Stimulated activated CD8-positive, alpha-beta memory T cell treated with anti-CD3 and anti-CD28 coated beads, Interleukin-4, amount 100 ng/mL, for 48 hours (primary cell): ENCODE measurements at places on chromosomes 1 and 21.
A peak's percentile ranks its signal among the peaks of the same experiment; 100 is the strongest.

- no peak for DNase-seq
Measured at GRCh38 chr21:45022736-45023135, 51.6 kb upstream of the ADARB1 start.

DNA sequence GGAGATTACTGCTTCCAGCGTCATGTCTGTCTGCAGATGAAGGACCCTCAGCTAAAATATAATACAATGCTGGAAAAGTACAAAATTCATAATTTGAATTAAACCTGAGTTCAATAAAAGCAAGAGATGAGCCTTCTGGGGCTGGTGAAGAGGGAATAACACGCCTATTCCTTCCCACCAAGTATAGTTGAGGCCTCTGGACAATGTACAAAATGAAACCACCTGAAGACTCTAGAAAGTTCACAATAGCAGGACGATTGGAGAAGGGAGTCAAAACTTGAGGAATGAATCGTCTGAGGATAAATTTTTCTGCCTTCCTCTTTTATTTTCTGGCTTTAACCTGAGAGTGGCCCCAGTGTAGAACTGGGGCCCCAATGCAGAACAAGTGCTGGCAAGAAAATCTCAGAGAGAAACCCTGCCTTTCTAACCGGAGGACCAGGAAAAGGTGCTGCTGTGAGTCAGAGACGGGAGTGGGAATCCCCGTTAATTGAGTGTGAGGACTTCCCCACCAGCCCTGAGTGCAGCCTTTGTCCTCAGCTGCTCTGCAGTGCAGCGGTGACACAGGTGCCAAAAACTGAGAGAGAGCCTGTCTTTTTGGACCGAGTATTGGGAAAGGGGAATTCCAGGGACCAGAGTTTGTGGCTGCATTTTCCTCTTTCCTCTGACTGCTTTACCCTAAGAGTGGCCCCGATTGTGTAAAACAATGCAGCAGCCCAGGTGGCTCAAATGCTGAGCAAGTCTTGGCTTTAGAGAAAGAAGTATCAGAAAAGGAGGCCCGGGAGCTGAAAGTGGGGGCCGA is 264.9 kb downstream of the DYRK1A start:
- DNase-seq = no peak

DNA sequence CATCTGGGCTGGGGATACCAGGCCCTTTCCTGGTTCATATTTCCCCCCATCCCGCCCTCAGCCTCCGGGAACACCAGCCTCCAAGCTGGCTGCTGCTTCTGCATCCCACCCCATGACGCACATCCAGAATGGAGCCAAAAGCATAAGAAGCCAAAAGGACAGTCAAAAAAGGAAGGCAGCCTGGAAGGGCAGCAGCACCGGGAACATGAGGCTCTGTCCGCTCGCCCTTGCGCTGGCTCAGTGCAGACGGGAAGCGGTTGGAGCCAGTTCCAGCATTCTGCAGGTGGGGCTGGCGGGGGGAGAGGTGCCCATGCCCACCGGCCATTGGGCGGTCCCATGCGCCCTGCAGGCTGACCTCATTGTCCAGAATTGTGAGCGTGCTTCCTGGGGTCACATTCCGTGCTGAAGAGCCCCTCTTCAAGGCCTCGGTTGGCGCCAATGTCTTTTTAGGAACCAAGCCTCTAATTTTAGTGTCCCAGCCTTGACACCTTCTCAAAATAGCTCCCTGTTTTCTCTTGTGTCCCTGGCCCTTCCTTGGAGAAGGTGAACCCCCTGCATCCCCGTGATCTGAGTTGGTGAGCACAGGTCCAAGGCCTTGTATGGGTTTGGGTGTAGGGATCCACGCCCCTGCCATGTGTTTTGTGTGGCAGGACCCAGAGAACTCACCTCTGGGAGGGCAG is 28.4 kb upstream of the NPPB start:
- no peak for DNase-seq

GRCh38 chr1:89598450-89599331 is 34.2 kb upstream of the LRRC8C start:
- DNase-seq = no peak

DNA sequence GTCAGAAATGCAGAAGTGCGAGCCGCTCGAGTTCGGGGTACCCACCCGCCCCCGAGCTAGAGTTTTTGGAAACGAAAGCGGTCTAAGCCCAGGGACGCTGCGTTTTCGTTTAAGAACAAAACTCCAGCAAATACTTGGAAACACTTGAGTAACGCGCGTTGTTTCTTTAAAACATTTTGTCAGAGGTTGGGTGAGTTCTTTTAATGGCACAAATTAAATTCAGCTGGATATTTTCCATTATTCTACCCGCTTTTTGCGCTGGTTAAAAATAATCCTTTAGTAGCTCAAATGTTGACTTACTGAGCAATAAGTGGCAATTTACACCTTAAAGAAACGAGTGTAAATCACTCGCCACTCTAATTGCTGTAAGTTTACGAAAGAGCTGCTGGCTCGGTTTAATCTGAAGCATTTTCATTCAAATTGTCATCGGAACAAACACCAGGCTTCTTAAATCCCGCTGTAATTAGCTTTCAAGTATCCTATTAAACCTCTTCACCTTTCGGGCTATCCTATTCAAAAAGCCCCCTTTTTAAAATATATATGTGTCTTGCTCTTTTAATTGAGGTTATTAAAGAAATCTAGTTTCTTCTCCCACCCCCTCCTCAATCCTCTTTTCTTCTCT is 1.5 kb downstream of the LHX8 start:
- DNase-seq = no peak

- peak; percentile 32 for DNase-seq
Measured at GRCh38 chr21:37071561-37072273, 1.2 kb downstream of the PIGP start.

DNA sequence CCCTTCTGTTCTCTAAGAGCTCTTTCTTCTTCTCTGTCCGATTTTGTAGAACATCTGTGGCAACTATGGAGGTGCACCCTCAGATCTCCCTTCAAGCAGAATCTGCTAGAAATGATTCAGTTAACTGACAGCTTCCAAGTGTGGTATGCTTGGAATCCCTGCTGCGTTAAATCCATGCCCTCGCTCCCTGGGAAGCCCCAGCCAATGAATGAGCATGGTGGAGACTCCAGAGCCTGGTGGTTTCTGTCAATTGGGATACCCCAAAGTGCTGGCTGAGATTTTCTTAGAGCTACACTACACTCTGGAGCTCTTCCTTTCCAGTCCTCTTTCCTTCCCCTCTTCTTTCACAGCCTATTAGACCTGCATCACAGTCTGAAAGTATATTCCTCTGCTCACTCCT is 116.3 kb upstream of the C1orf21 start:
- no peak for DNase-seq

- DNase-seq = no peak
Measured at GRCh38 chr1:208924928-208925327, 658.6 kb upstream of the CAMK1G start.

- no peak for DNase-seq
Measured at GRCh38 chr1:160883581-160884513, 1.1 kb downstream of the ITLN1 start.

DNA sequence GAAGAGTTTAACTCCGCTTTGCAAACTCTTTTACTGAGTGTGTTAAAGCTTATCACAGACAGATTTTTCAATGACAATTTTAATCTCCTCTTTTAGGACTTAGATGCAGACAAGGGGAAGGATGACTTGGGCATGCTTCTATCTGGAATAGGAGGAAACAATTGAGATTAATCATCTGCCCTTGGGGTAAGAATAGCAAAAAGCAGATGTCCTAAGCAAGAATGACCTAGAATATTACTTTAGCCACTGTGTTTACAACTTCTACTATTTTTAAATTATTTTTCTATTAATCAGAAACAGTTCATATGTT is 569.0 kb upstream of the ADGRL2 start:
- DNase-seq = no peak

- no peak for DNase-seq
Measured at GRCh38 chr1:19034721-19035120, 78.2 kb upstream of the IFFO2 start.

- no peak for DNase-seq
Measured at GRCh38 chr1:41640141-41640751, 155.8 kb upstream of the EDN2 start.

- no peak for DNase-seq
Measured at GRCh38 chr21:29186246-29186645, 55.8 kb downstream of the MAP3K7CL start.

DNA sequence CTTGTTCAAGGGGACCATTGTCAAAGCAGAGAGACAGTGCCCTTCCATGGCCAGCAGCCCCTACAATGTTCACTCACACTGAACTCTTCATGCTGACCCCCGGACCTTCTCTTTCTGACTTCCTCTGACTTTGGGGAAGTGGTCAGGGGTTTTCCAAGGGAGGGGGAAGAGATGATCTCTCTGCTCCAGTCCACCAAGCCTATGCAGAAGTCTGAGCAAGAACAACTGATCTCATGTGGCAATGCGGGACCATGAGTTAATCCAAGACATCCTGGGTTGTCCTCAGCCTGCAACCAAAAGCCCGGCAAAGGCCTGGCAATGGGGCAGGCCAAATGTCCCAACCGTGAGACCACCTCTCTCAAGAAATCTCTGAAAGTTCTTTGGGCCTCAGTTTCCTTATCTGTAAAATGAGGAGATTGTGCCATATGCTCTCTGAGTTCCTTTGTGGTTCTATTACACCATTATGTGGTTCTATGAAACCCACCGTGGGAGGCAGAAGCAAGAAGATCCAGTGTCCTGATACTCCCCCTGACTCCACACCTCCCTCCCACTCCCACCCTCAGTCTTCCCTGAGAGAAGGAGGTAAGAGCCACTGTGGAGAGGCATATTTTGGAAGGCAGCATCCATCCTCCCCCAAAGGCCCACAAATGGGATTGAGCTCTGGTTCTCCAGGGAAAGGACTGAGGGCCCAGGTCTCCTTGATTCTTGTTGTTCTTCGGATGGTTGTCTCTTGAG is 11.8 kb upstream of the ARHGEF2 start:
- no peak for DNase-seq

- no peak for DNase-seq
Measured at GRCh38 chr1:229440851-229441537, 7.1 kb upstream of the ACTA1 start.

- DNase-seq = no peak
Measured at GRCh38 chr1:32178380-32179192, 889 bp upstream of the TXLNA start.

DNA sequence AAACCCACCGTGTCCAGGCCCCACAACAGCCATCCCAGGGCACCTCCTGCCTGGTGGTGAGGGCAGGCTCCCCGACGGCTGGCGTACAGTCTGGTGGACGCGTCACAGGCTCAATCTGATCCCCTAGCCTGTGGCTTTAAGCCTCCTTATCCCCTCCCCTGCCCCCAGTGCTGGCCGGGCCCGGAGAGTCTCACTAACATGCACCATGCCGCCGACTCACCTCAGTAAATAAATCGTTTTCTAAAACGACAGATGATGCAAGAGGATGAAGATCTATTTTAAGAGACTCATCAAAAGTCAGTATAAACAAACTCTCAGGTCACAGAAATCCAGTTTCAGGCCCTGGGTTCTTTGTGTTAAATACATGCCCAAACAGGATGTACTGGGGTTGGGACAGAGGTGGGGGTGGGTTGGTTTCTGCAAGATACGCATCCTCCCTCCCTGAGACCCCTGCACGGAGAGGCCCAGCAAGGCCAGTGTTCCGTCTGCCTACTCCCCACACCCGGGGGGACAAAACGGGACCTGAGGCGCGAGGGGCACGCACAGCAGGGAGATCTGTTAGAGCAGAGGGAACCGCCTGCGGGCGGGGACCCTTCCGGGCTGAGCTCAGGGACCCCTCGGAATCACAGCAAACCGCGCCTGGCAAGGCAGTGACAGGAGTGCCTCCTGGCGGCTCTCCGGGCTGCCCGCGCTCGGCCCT is 3.1 kb downstream of the PANK4 start:
- DNase-seq = peak; percentile 59

DNA sequence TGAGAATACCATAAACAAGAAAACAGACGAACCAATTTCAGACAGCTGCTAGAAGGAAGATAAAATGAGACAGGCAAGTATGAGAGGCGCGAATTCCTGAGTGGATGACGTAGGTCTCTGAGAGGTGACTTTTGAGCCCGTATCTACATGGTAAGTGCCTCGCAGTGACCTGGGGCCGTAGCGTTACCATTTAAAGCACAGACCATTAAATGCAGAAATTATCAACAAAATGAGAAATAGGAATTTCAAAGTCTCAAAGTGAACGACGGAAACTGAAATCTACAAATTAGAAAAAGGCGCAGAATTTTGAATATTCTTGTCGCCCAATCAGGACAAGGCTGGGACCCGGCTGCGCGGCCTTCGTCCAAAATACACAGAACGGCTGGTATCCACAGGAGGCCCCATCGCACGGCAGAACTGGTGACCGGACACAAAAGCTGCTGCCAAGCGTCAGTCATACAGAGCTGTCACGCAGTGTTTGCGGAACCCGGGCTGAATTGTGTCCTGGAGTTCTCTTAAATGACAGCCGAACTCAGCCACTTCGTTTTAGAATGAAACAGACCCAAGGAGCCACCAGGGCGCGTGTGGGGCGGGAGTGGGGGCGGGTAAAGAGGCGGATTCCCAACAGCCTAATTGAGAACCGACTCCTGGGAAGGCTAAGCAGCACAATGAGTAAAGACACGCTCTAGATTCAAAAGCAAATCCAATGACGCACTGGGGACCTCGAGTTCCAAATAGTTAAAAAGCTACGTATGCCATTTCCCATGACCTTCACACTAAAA is 13.8 kb upstream of the BOLA1 start:
- DNase-seq = peak; percentile 83

DNA sequence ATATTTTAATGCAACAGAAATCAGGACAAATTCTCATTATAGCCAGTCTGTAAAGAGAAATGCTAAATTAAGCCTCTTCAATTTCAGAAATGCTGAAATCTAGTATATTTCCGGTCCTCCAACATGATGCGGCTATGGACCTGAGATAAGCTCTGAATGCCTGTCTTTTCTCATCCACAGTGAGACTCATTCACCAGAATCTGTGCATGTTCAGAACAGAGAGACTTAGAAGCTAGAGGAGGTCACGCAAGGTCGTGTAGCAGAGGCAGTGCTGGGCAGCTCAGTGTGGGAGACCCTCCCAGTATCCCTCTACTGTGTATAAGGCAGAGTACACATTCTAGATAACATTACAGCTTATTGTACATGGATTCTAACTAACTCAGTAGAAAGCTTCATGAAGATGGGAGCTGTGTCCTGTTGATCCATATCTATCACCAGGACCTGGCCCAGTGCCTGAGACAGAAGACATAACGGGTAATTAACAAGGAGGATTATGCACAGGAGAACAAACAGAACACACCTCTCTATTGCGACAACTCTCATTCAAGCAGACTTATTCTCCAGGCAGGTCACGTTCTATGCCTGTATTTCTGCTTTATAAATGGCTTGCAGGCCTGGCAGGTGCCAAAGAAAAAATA is 97.0 kb upstream of the COA6 start:
- no peak for DNase-seq

DNA sequence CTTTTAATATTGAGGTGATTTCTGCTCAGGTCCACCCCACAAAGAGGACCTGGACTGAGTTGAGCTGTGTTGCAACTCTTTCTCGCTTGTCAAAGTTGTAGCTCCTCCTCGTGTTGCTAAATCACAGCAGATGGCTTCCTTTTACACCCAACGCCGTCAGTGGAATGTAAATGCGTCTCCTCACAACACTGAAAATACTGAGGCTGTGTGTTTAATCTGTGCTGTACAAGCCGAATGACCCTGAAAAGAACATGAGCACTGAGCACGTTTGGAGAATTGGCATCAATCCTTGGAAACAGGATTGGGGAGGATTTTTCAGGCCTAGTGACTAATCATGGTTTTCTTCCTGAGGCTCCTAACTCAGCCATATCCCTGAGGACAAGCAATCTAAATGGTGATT is 196.0 kb downstream of the CRB1 start:
- no peak for DNase-seq
